GM04504 (cell line): ENCODE measurements at places on chromosomes 5 and 9.
A peak's percentile ranks its signal among the peaks of the same experiment; 100 is the strongest.

GRCh38 chr5:37370864-37371726 lies at the start of gene NUP155:
NUP155 (minus strand) TSS chr5:37371106; CDS start chr5:37370977, 129 bp downstream.
- peak; percentile 81 for DNase-seq

- no peak for DNase-seq
These were observed 70.1 kb upstream of the SMIM23 start for GRCh38 chr5:171715551-171715950.

- no peak for DNase-seq
These were observed 48.1 kb upstream of the TDRD7 start for GRCh38 chr9:97363661-97364299.

- DNase-seq: peak; percentile 13
These were observed 57.0 kb upstream of the ACOT12 start for GRCh38 chr5:81450940-81451339.

GRCh38 chr5:168713051-168713450 lies 133.9 kb upstream of the PANK3 start:
- DNase-seq: no peak
